ENCODE measurements at places on chromosomes 7 and 10. TPM values are rescaled to one million over a fixed set of nuclear protein-coding genes. Genes with fewer than 3 reads are reported as not detected.

CTAGE8 gene
- total RNA-seq, result 4.0 TPM

GDF2 gene
- not detected for total RNA-seq

GRCh38 chr7:121499624-121500023 is 103.5 kb upstream of the FAM3C start:
- no peak for DNase-seq

DNA sequence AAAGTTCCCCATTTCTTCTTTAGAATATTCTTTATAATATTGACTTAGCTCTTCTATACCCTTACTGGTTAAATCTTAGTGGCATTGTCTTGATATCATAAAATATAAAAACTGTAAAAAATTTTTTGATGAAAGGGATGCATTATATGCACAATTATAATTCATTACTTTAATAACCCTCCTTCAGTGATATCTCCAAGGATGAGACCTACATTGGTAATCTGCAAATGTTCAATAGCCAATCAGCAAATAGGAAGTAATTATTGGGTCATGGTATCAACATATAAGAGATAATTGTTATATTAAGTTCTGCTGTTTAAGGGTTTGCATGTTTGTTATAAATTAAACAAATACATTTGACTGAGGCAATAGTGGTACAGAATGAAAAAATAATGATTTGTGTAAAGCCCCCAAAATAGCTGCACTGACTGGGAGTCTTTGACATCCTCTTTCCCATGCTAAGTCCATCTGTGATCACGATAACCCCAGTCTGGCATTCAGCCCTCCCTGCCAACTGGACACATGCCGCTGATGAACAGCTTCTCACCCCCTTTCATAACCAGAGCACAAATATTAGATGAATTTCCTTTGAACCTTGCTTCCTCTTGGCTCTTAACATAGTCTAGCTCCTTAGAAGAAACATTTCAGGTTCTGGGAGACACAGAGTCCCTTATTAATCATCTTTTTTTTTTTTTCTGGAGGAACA is 169.5 kb downstream of the CPED1 start:
- DNase-seq, result no peak

DNA sequence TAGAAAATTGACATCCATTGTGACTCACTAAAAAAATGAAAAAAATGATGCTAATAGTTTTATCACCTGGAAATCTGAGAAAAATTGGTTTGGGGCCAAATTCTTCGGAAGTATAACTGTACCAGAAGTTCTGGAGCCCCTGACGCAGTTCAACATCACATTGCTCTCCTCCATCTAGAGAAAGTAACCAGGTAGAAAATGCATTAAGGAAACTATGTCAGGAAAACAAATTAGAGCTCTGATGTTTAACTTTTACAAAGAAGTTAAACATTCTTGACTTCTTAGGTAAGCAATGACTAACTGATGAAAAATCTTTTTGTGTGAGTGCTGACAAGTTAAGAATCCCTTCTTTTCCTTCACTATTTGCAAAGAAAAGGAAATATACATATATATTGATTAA is 61.1 kb upstream of the TMEM196 start:
- no peak for DNase-seq

DNA sequence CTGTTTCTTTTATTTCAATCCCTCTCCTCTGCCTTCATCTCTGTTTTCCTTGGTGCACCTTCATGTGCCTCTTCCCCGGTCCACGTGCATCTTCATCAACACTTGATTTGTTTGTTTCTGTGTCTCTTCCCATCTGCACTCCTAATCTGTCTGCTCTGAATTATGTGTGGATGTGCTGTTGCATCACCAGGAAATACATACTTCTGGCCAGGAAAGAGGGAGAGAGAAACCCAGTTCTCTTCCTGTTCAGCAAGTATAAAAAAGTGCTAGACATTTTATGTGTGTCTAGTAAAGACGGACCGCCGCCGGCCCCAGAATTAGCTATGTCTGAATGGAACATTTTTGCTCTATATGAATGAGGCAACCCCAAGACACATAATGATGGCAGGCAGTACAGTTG is 93.8 kb downstream of the CALD1 start:
- DNase-seq, result no peak
